ENCODE measurements at places on chromosomes 12 and 14.

DNA sequence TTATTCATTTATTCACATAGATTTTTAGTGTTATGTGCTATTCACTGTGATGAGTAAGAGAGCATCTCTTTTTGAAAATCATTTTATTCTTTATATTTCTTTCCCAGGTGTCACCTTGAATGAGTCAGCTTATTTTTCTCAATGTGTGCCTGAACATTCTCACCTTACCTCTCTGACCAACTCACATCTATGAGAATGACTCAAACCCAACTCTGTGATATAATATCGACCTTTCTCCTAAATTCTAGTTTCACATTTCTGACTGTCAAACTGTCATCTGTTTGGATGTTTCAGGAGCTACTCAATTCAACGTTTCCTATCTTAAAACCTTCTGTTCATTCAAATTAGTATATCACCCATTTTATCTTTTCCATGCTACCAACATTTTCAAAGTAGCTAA lies 630.8 kb downstream of the RERGL start:
- no peak for DNase-seq

- DNase-seq = no peak
Measured at GRCh38 chr14:59739794-59740193, 130.8 kb downstream of the RTN1 start.

GRCh38 chr12:12992418-12993130 lies 7.5 kb downstream of the HEBP1 start:
- DNase-seq = no peak

- no peak for DNase-seq
Measured at GRCh38 chr12:63093084-63093483, 57.9 kb downstream of the AVPR1A start.

DNA sequence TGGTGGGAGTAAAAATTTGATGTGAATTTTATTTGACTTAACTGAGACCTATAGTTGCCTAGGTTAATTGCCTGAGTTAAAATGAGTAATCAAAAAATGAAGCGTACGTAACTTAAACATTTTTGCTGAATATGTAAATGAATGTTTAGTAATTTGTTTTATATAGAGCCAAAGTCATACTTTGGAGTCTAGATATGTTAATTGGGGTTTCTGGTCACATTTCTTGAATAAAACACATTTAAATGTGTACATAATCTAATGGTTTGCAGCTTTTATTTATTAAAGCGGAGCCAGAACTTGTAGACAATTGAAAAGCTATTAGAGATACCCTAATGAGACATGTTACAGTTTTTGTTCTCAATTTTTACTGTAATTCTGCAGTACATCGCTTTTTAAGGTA lies 71.2 kb downstream of the AEBP2 start:
- no peak for DNase-seq

GRCh38 chr12:57993834-57994233 lies 52.5 kb downstream of the ATP23 start:
- no peak for DNase-seq

- DNase-seq = no peak
Measured at GRCh38 chr14:90999299-90999698, 61.1 kb downstream of the RPS6KA5 start.

GRCh38 chr12:697481-697880 lies 34.2 kb upstream of the NINJ2 start:
- no peak for DNase-seq

DNA sequence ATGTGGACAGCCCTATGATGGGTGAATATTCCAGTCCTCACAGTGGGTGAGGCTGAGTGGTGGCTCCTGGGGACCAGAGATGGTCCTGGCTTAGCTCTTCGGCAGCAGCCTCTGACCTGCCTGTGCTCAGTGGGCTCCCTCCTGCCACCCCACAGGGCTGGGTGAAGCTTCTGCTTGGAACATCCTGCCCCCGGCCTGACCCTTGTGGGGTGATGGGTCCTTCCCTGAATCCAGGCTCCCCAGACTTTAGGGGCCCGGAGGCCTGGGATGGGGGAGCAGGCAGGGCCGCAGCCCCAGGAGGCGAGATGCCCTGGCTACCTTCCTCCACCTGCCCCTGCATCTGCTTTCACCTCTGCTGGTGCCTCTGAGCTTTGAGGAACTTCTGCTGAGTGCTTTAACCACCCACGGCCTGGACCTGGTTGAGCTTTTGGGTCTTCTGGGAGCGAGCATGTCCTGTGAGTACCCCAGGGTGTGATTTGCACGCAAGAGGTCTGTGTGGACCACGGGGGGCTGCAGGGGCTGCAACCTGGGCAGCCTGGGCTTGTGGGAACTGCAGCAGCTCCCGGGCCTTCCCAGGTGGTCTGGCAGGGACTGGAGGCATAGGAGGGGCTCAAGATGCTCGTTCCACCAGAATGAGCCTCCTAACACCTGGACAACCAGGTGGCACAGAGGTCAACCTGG lies 159.5 kb downstream of the KIF26A start:
- no peak for DNase-seq

DNA sequence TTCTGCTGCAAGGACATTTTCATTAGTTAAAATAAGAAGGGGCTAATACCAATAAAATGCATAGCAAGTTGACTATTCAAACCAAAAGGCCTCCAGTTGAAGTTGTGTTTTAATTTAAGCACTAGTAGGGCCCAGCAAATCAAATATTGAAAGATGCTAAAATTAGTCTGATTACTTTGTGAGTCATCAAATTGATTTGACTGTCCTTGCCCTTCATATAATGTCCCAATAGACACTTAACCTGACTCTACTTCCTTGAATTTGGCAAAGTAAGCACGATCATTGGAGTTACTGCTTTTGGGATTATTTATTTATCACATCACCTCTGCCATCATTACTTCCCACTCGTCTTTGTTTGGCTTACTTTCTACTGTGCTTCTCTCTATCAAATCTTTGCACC lies 798.5 kb downstream of the DIO2 start:
- no peak for DNase-seq
